ENCODE measurements at places on chromosomes 7 and 10. TPM values are rescaled to one million over a fixed set of nuclear protein-coding genes. Genes with fewer than 3 reads are reported as not detected.

DNA sequence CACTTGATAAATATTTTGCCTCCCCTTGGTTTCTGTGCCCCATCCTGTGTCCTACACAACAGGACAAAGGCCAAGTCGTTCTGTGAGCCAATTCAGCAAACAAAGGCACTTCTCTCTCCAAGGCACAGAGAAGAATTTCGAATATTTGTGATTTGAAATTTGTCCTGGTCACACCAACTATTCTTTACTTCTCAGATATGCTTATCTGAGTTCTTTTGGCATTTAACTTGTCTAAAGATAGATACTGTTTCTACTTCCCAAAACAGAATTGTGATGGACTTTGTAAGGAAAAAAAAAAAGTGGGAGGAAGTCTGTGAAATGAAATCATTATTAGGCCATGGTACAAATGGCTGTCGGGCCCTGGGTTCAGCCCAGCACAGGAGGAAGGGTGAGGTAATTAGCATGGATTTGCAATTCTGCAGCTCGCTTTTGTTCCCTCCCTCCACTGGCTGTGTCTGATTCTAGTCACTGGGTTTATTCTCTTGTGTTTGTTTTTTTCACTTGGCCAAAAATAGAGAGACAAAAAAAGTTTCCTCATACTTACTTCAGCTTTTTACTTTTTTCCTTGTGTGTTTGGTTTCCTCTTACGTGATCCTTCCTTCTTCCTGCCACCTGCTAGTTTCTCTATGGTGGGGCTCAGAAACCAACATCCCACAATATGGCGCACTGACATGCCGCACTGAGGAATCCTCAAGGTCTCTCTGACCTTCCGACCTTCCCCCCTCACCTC, 108.2 kb upstream of the MKLN1 start:
- DNase-seq, result peak; percentile 88

The RNF32 gene
- total RNA-seq, result 0.33 TPM

DNA sequence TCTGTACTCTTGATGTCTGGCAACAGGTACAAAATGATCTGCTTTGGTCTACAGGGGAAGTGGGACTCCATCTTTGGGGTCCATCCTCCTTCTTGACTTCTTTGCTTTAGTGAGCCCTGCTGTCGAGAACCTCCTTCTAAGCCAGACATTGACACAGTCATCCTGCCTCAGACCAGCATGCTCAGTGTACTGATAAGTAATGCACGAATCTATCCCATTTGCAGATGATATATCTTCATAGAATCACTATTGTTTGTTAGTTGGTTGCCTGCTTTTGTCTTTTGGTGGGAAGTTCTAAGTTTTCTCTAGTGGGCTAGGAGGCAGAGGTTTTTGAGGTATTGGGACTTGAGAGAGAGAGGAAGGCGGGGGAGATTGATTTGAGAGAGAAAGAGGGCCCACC, 8.9 kb downstream of the H2BK1 start:
- no peak for DNase-seq

- no peak for DNase-seq
These were observed 173.7 kb upstream of the KAT6B start for GRCh38 chr10:74652664-74653063.

DNA sequence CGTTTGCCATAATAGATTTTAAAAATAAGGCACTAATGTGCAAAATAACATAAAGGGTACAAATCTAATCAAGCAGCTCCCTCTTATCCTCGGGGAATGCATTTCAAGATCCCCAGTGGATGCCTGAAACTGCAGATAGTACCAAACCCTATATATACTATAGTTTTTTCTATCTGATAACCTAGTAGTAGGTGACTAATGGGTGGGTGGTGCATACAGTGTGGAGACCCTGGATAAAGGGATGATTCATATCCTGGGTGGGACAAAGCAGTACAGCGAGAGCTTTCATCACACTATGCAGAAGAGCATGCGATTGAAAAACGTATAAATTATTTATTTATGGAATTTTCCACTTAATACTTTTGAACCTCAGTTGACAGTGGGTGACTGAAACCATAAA, 464.5 kb downstream of the GRID1 start:
- no peak for DNase-seq

DNA sequence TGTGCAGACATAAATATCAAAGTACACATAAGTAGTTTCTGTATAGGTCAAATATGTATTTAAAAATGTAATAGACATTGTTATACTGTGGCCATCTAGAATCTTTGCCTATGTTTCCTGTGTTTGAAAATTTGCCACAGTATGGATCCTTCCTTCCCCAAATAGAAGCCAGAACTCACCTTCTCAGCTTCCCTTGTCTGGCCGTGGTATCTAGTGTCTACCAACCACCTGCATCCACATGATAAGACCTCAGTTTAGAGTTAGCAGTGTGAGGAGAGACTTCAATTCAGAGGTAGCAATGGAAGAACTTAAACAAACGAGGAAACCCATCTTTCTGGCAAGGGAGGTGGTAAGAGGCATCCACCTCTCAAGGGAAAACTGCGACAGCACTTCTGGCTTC, 4.9 kb downstream of the TRDMT1 start:
- no peak for DNase-seq

The APBB1IP gene
- total RNA-seq, result 20.5 TPM

GRCh38 chr7:34162027-34162565, 256.8 kb downstream of the BMPER start:
- no peak for DNase-seq

The BCCIP gene
- total RNA-seq, result 37.5 TPM

The EIF5AL1 gene
- 0.19 TPM for total RNA-seq

The UCN3 gene
- not detected for total RNA-seq

- DNase-seq, result no peak
These were observed 5.1 kb upstream of the CSGALNACT2 start for GRCh38 chr10:43132867-43133787.

DNA sequence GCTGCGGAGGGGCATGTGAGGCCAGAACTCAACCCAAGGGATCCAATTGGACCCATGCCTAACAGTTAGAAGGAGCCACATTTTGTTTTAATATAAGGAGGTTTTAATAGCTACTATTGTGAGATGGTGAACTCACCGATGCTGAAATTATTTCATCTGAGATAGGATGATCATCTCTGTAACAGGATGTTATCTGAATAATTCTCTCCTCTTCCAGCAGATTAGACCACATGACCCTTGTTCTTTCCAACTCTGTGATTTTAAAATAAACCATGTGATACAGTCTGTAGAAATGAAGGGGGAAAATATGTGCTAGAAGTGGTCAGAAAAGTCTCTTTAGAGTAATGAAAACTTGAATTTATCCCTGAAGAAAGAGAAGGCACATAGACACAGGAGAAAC, 385.8 kb downstream of the LRMDA start:
- no peak for DNase-seq

The SPDYE2B gene
- total RNA-seq, result not detected

DNA sequence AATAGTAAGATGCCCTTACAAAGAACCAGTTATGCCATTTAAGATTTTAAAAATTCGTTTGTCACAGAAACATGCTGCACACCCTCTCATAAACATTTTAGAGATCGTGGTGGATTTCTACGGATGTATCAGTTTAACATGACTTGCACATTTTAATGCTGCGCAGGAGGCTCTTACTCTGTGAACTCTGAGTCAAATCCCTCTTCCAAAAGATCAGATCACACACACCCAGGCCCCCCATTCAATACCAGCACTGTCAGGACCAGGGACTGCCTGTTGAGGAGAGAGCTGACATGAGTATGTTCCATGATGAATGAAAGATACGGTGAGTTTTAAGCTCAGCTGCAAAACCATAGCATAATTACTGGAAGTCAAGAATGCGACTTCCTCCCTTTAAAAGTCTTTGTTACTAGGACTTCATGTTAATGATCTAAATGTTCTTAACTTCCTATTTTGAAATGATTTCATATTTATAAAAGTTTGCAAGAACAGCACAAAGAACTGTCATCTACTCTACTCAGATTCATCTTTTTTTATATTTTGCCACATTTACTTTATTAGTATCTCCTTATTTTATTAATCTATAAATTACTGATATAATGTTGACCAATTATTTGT, 500.2 kb downstream of the GLRX3 start:
- DNase-seq, result no peak

GRCh38 chr10:104938031-104938430, 296.9 kb downstream of the SORCS3 start:
- DNase-seq, result no peak

The SPDYE5 gene
- not detected for total RNA-seq

DNA sequence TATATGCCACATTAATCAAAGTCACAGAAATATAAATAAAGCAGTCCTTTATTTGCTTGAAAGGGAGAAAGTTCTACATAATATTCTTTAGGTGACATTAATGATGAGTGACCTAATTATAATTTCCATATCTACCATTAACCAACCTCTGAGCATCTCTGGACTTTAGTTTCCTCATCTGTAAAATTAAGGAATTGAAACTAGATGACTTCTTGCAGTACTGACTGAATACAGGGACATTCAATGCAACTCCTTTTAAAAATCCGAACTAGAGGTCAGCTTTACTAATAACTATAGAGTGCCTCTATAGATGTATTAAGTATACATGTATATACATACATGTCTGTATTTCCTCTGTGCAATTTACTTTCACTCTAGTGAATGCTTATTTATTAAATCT, 3.9 kb downstream of the FMC1 start:
- no peak for DNase-seq

DNA sequence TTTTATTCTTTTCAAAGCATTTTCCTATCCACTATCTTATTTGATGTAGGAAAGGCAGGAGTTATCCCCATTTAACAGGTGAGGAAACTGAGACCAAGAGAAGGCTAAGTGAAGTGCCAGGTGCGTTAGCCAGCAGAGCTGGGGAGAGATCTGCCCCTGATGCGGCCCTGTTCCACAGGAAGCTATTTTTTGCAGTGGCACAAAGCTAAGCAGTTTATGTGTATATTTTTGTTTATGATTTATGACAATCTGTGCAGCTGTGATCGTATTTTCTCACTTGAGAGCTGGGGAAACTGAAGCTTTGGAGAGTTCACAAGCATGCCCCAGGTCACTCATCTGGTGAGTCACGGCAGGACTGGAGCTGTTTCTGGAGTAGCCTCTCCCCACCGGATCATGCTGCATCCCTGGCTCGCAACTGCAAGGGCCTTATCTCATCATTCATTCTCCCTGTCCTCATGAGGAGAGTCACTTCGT, 38.8 kb downstream of the SLC29A3 start:
- DNase-seq, result no peak

The PDK4 gene
- 66.4 TPM for total RNA-seq

DNA sequence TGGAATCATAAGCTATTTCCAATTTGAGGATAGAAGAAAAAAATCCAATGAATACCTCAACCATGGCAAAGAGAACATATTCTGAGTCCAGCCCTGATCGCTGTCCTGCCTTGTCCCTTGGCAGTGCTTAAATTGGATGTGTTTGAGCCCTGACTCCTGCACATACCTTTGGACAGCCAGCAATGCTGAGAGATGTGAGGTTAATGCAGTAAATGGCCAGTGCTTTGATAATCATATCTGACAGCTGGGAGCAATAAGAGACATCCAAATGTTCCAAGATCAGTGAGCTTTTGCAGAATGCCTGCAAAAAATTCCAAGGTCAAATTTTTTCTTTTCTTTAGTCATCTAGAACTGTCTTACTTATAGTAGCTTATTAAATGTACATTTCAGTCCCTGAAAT, 80.1 kb upstream of the LRRC17 start:
- no peak for DNase-seq

DNA sequence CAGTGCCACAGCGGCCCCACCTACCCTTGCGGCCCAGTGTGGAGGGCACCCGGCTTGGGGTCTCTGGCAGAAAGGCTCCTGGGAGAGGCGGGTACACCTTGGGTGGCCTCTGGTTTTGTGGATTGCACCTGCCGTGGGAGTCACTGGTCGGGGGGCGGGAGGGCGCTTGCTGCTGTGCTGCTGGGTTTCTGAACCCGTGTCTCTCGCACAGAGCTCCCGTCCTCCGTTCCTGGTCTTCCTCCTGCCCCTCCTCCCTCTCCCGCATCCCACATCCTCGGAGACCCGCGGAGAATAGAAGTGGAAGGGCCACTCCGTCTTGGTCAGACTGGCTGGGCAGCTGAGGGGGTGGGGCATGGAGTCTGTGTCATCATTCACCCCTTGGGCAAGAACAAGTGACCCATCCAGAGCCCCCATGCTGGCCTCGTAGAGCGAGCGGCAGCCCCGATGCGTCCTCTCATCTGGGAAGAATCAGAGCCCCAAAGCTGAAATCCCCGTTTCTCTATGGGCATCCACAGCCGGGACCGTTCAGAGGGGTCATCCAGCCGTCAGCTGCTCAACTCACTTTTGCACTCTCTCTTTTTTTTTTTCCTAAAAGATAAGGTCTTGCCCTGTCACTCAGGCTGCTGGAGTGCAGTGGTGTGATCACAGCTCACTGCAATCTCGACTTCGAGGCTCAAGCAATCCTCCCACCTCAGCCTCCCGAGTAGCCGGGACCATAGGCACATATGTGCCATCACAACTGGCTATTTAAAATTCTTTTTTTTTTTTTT, 4.0 kb downstream of the MAFK start:
- peak; percentile 78 for DNase-seq

GRCh38 chr7:53672681-53673080, 637.2 kb downstream of the POM121L12 start:
- DNase-seq, result no peak

The PLPP4 gene
- total RNA-seq, result not detected

GRCh38 chr7:24548390-24548789, 24.9 kb upstream of the PALS2 start:
- no peak for DNase-seq

- DNase-seq, result no peak
These were observed 20.4 kb upstream of the FIGNL1 start for GRCh38 chr7:50470250-50471163.

The EPHB6 gene
- total RNA-seq, result 11.9 TPM

The TMEM236 gene
- total RNA-seq, result 1.0 TPM

DNA sequence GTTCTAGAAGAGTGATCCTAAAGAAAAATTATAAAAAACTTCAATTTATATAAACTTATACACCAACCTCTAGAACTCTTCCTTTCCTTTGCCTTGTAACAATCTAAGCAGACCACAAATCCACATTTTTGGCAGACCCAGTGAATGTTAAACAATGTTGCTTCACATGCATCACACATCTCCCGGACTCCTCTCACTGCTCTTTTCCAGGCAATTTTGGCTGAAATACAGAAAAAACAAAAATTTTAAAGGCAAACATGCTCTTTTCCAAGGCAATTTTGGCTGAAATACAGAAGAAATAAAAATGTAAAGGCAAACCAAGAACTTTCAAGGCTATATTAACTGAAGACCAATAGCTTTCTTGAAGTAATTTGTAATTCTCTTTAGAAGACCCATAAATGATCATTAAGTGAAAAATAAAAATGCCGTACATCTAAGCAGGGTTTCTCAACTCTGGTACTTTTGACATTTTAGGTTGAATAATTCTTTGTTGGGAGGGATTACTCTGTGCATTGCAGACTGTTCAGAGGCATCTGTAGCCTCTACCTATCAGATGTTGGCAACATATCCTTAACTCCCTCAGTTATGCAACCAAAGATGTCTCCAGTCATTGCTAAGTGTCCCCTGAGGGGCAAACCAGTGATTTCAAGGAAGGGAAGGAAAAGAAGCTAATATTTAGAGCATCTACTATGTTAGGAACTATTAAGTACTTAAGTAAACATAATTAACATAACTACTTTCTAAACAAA, 64.4 kb downstream of the NRBF2 start:
- DNase-seq, result no peak

- peak; percentile 85 for DNase-seq
These were observed at the start of gene EPHB4 for GRCh38 chr7:100827330-100828226. Gene EPHB4 (minus strand): TSS chr7:100827523. CDS start chr7:100827030, 493 bp downstream.

- DNase-seq, result no peak
These were observed 100.5 kb downstream of the ZEB1 start for GRCh38 chr10:31419394-31420063.
